ENCODE measurements at places on chromosomes 4 and X.

DNA sequence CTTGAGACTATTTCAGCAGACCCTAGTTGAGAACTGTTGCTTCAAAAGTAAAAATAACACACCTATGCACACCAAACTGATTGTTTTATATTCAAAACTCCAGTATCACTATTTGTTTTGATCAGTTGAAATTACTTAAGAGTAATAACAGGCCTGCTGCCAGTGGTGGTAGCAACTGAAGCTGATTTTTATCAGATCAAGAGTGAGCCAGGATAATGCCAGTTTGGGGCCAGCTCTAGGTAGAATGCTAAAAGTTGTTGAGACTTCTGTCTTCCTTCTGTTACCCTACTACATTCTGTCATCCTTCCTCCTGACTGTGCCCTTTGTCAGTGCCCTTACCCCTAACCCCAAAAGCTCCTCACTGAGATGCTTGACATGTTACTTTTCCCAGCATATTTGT, 228.7 kb upstream of the SPRY1 start:
- no peak for DNase-seq

GRCh38 chrX:31845003-31845402, 773.2 kb upstream of the FTHL17 start:
- DNase-seq, result no peak

DNA sequence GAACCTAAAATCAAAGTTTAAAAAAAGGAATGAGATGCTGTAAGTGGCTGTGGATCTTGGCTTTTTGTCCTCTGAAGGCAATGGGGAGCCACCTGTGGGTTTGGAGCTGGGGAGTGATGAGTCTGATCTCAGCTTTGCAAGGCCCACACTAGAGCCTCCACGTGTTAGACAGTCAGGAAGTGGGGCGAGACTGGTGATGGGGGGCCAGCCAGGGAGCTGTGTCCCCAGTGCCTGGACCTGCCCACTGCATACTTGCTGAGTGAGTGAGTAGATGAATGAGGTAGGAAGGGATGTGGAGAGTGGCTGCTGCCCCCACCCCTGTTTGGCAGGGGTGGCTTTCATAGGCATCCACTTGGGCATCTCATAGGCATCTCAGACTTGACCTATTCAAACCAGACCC, 84.0 kb downstream of the NHSL2 start:
- no peak for DNase-seq

DNA sequence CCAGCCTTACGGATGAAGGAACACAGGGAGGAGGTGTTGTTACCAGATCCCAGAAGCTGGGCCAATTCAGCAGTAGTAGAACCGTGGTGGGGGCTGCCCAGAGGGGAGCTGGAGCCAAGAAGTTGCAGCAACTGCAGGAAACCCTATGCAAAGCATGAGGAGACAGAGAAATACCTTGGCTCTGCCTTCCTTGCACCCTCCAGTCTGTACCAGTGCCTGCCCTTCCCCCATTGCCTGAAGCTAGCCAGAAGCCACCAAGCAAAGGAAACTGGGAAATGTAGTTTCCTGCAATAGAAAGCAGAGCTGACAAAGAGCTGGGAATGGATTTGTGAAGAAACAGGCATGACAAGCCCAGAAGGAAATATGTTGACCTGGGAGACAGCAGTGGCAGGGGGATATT, 108.7 kb upstream of the FUNDC1 start:
- DNase-seq, result no peak

DNA sequence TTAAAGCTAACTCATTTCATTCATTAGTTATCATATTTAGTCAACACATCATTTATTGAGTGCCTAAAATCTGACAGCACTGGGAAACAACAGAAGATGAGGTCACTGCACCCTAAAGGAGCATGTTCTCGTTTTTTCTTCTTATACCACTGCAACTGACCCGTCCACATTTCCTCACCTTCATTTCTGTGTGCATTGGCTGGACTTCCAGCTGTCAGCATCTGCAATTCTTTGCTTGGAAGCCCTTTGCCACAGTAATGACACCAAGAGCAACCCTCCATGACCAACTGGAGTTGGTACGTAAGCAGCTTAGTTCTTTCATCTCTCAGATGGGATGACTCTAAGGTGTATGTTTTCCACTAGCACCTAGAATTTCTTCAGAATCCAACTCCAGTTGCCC, 13.2 kb downstream of the SHROOM3 start:
- DNase-seq, result no peak

GRCh38 chr4:175536852-175537453, 275.1 kb downstream of the GPM6A start:
- DNase-seq, result no peak

DNA sequence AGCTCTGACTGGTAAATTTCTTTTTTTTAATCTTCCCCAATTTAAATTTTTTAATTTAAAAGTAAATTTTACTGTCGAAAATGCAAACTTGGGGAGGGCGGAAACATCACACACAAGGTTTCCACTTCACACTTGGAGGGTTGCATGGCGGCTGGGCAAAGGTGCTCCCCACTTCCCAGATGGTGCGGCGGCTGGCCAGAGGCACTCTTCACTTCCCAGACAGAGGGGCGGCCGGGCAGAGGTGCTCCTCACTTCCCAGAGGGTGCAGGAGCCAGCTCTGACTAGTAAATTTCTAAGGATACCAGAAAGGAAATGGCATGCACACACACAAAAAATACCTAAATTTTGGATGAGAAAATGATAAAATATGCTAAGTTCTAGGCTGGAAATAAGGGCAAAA, 16.4 kb downstream of the C1QTNF7 start:
- DNase-seq, result no peak

DNA sequence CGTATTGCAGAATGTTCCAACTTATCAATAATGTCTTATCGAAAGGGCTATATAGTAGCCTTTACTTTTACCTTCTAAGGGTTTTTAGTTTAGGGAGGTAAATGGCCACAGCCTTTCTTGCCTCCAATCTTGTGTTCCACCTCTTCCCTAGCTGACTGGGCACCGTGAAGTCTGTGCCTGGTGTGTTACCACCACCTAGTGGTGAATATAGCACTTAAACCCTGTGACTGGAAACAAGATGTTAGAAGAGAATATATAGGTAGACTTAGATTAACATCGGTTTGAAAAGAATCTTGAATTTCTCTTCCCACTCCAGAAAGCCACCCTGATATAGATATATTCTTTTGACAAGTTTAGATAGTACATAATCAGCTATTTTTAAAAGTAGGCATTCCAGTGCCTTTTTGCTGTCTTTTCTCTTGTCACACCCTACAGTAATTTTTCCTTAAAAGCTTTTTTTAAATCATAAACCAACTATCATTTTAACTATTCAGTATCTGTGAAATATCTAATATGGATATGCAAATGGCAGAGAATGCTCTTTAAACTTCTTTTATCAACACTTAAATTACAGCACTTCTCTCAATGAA, 27.8 kb upstream of the ADH7 start:
- DNase-seq, result peak; percentile 44

GRCh38 chr4:34767407-34767806, 1476.9 kb downstream of the ARAP2 start:
- DNase-seq, result no peak

GRCh38 chrX:34294665-34295064, 162.6 kb upstream of the FAM47A start:
- no peak for DNase-seq

DNA sequence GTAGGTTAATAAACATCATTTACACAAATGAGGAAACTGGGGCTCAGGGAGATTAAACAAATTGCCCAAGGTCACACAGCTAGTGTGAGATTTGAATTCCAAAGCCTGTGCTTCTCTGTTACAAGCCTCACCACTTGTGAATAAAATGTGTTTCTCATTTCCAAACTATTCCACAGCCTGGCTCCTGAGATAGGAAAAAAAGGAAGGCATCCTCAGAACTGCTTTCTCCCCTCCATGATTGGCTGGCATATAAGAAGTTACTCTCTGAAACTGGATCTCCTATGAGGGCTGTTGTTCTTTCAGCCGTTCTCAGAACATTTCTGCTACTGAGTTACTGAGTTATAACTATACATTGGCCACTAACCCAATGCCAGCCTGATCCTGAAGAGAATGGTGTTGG, 237.9 kb downstream of the MAML3 start:
- DNase-seq, result no peak

GRCh38 chr4:70243091-70243490, 694 bp downstream of the CSN3 start:
- DNase-seq, result no peak

GRCh38 chr4:16659079-16659478, 239.4 kb downstream of the LDB2 start:
- DNase-seq, result no peak

- DNase-seq, result no peak
Measured at GRCh38 chr4:108371282-108371681, 202.6 kb upstream of the LEF1 start.

DNA sequence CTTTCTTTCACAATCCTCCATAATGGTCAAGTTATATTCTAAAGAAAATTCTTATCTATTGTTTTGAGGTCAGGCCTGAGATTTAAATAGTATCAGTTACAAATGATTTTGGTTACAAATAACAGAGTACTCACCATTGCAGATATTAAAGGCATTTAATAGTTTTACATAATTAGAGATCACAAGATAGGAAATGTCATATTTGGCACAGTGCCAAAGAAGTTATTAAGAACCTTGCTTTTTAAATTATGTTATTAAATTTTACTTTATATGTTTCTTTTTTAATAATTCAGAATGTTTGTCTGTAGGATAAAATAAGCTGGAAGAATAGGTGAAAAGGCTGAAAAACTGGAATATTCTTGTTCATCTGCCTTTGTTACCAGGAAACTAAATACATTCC, 1174.7 kb downstream of the PCDH18 start:
- no peak for DNase-seq

DNA sequence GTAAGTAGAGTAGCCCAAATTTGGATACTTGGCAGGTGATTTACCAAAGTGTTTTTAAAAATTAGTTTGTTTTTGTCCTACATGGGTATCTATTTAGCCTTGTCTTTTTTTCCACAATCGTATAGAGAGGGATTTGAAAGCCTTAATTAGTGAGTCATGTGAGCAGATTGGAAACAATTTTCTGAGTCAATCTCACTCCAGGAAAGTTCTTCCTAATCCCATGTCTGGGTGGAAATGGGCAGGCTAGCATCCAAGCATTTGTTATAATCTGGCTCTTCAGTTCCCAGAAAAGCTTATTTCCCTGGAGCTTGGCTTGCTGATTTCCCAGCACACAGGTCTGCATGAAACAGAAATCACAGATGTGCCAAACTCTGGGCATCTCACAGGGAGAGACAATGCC, 426.9 kb upstream of the BOD1L1 start:
- no peak for DNase-seq

DNA sequence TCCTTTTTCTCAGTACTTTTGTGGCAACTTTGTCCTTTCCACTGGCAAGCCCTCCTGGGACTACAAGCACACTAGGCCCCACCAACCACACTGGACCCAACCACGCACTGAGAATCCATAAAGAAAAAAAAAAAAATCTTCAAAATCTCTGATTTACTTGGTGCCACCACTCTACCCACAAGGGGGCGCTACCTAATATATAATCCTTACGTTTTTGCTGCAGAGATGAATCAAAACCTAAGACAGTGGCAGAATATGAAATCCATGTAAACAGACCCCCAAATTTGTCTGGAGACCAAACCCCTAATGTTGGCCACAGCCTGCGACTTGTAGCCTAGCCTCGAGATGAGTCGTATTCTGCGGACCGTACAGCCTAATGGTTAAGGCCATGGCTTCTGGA, 63.5 kb upstream of the ARHGAP36 start:
- peak; percentile 35 for DNase-seq

GRCh38 chr4:70994387-70995099, 1.1 kb downstream of the DCK start:
- DNase-seq, result no peak

DNA sequence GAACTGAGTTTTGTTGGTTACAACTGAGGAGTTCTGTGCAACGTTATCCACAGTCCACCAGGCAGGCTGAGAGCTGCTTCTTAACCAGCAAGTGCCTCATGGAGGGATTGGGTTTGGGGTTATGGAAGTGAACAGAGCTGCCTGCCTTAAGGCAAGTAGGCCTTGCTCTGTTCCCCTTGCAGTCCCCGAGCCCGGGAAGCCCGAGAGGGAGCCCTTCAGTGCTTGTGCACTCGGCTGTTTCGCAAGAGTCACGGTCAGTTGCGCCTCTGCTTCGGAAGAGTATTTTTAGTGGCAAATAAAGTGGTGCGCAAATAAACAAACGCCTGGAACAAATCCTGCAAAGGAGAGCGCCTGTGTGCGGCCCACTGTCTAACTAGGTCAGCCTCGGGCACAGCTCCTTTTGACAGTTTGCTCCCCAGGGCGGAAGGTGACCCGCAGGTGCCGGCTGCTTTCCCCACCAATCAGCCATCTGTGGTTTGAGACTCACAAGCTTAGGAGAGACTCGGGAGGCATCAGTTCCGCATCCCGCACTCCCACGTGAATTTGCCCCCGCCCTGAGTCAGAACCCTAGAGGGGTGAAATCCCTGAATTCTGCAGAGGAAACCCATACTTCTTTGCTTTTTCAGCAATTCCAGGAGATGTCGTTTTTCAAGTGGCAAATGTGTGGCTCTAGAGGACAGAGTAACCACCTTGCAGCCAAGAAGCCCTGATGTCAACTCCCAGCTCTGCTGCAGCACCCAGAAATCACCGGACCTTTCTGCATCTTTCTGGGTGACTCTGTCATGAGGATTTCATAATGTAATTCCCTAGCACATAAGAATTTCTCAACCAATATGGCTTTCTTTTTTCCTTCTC, 56.8 kb downstream of the LGI2 start:
- no peak for DNase-seq

DNA sequence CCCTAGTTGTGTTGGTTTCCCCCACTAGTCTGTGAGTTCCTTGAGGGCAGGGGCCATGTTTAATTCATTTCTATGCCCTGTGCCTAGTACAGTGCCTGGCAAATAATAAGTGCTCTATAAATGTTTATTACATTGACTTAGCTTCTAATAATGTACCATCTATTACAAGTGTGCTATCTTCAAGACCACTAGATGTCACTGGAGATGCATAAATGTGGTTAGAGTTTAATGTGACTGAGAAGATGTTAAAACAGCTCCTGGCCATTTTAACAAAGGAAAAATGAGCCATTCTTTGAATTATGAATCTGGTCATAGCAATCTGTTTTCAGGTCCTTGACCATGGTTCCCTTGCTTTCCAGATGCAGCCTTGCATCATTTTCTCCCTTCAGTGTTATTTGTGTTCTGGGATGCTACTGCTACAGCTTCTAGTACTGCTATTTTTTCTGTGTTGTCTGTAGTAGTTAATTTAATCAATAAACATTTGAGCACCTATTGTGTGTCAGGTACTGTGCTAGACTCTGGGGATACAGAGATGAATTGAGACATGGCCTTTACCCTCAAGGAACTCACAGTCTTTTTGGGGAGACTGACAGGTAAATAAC, 43.2 kb downstream of the SLC9A6 start:
- peak; percentile 72 for DNase-seq
